Activated CD8-positive, alpha-beta memory T cell treated with anti-CD3 and anti-CD28 coated beads, Interleukin-2, amount 10 ng/mL, durations not matched to agents 7 days and 5 days (primary cell): ENCODE measurements at places on chromosomes 2 and 18. TPM values are rescaled to one million over a fixed set of nuclear protein-coding genes. Genes with fewer than 3 reads are reported as not detected.

SPATA3 gene
- total RNA-seq: 1.2 TPM

GRCh38 chr2:41775366-41776025, 272.3 kb upstream of the PKDCC start:
- no peak overlapping the region for H3K27ac ChIP-seq
- H3K36me3 ChIP-seq: no peaks in the 10 kb centered on the region
- H3K4me3 ChIP-seq: no peak overlapping the region
- DNase-seq: no peak
- H3K27me3 ChIP-seq: peaks cover 9% of the 10 kb centered on the region

DNA sequence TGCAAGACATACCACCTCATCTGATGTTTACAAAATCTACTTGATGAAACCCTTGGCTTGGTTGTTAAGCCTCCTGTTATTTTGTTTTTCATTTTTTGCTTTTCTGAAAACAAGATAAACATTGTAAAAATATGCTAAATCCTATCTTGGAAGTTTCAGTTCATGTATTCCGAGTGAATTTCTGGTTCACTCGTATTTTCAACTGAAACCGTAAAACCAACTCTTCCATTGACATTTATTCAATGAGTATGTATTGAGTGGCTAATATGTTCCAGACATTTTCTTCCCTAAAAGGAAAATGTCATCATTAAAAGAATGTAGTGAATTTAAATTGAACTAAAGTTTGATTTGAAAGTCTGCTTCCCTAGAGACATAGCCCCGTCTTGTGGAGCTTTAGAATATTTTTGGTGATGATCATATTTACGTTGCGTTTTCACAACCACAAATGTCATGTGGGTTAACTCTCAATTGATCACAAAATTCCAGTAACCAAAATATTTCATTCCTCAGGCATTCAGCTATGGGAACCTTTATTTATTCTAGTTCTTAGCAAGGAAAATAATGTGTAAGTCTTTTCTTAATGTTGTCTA, 204.2 kb downstream of the MBD2 start:
- no peak overlapping the region for H3K4me3 ChIP-seq
- DNase-seq: no peak
- H3K27ac ChIP-seq: no peak overlapping the region
- peaks cover 5% of the 10 kb centered on the region for H3K4me1 ChIP-seq
- H3K27me3 ChIP-seq: no peaks in the 10 kb centered on the region

DNA sequence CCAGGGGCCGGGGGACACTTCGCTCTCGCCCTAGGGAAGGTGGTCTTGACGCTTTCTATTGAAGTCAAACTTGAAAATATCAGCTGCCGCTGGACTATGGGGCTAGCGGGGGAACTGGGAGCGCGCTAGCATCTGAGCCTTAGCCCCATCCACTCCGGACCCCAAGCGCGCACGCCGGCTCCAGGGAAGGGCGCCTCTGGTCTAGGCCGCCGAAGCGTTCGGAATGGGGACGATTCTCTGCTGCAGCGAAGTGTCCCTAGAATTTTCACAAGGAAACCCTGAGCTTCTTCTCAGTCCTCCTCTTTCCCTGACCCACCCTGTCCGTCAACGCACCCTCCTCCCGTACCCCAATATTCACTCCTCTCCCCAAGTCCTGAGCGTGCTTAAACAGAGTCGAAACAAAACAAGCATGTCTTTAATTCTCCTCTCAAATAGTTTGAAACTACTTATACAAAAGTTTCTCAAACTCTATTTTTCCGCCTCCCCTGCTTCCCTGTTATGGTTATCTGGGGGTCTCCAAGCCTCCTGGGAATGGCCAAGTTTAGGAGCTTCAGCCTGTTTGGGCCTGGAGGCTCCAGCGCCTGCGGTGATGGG, 5.0 kb downstream of the RAX start:
- peaks cover 3% of the 10 kb centered on the region for H3K36me3 ChIP-seq
- H3K27me3 ChIP-seq: peaks cover 86% of the 10 kb centered on the region
- H3K27ac ChIP-seq: no peak overlapping the region
- no peak overlapping the region for H3K4me3 ChIP-seq

DNA sequence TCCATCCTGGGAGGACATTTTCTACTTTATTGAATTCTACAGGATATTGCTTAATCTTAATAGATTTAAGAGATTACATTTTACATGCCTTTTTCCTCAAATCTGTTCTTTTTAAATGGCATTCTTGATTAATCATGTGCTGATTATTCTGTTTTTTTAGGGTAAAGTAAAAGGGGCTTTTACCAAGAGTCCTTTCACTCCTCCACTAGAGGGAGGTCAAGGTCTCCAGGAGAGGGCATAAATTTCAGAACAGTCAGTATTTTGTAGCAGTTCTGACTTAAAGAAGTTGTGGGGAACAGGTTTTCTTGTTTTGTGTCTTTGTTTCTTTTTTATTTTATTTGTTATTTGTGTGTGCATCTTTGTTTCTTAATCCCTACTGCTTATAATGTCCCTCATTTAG, 25.4 kb downstream of the WDR75 start:
- H3K4me3 ChIP-seq: no peak overlapping the region
- H3K36me3 ChIP-seq: peaks cover 54% of the 10 kb centered on the region
- no peaks in the 10 kb centered on the region for H3K27me3 ChIP-seq
- no peak for DNase-seq
